Brain microvascular endothelial cell (primary cell): ENCODE measurements at places on chromosomes 7 and 10.

DNA sequence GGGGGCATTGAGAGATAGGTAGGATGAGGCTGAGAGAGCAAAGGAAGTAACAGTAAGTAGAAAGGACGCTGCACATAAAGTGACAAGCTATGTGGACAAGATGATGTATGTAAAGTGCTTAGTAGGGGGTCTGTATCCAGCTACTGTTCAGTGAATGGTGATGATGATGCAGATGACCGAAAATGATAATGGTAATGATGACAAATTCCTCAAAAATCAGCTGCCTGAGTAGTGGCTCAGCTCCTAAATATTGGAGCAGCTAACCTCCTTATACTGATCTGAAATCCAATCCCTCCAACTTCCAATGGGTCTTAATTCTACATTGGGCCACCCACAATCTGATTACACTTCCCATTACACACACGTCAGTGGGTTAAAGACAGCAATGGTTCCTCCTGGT, 27.1 kb upstream of the KCNMA1 start:
- DNase-seq, result no peak

DNA sequence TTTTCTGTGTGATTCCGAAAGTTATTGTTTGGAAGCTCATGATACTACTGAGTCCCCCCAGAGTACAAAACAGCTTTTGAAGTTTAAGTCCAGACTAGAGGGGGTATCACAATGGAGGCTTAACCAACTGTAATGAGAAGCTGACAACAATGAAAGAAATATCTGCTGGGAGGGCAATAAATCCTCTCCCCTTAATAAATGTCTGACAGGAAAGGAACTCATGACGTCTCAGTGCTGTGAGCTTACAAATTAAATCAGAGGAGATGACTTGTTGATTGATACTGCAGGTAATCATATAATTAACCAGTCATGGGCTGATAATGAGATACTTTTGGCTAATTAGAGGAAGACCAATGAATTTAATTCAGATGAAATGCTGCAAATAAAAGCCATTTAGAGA, 102.6 kb upstream of the WDR11 start:
- DNase-seq, result no peak

DNA sequence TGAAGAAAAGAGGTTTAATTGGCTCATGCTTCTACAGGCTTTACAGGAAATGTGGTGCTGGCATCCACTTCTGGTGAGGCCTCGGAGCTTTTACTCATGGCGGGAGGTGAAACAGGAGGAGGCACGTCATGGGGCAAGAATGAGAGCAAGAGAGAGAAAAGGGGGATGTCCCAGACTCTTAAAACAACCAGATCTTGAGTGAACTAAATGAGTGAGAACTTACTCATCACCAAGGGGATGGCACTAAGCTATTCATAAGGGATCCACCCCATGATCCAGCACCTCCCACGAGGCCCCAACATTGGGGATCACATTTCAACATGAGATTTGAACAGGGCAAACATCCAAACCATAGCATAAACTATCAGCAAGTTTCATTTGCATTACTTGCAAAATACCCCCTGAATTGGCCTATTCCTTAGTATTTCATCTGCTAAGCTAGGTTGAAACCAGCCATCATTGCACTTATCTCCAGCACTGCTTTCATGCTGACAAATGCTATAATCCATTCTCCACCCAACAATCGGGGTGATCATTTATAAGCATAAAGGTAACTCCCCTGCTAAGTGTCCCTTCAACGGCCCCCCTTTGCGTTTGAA, 179.0 kb downstream of the NOC3L start:
- DNase-seq, result peak; percentile 96

DNA sequence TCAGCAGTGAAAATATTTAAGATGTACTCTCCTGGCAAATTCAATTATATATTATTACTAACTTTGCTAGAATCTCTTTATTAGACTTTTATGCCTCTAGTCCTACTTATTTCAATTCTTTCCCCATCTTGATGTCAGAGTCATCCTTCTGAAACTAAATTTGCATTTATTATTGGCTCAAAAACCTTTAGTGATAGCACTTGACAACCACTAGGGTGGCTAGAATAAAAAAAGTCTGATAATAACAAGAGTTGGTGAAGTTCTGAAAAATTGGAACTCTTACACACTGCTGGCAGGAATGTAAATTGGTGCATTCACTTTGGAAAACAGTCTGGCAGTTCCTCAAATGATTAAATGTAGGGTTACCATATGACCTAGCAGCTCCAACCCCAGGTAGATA, 73.8 kb downstream of the LSMEM1 start:
- no peak for DNase-seq

DNA sequence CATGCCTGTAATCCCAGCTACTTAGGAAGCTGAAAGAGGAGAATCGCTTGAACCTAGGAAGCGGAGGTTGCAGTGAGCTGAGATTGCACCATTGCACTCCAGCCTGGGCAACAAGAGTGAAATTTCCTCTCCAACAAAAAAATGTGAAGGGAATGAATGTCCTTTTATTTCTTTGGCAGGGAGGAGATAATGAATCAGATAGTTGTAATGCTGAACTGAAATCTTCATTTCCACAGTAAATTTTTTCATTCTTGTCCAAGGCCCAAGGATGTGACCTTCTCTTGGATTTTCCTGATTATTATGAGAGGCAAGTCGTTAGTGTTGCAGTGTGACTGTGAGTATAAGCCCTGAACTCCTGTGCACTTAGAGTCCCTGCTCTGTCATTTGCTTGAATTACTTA, 13.6 kb downstream of the STAMBPL1 start:
- no peak for DNase-seq

- DNase-seq, result no peak
Observed at GRCh38 chr10:101165736-101166135, 34.6 kb downstream of the TLX1 start.

DNA sequence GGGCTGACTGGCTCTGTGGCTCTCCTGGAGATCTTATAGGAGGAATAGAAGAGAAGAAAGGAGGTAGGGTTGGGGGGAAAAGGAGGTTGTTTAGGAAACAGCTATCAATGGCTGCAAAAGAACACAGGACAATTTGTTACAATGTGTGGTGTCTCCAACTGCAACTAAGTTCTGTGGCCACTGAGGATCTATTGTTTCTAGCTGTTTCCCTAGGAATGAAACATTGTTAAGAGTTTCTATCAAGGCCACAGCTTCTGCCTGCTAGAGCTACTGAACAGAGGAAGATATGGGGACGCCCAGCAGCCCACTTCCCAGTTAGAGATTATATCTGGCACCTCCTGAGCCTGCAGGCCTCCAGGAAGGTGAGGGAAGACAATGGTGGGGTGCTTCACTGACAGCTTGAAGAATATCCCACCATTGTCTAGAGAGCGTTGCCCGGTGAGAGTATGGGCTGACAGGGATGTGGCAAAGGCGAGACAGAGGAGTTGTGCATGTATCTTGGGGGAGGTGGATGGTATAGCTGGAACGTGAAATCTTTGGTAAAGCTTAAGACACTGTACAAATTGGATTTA, 4.0 kb downstream of the SCD start:
- DNase-seq, result no peak

- no peak for DNase-seq
Observed at GRCh38 chr7:55488804-55489340, 83.4 kb downstream of the VOPP1 start.

DNA sequence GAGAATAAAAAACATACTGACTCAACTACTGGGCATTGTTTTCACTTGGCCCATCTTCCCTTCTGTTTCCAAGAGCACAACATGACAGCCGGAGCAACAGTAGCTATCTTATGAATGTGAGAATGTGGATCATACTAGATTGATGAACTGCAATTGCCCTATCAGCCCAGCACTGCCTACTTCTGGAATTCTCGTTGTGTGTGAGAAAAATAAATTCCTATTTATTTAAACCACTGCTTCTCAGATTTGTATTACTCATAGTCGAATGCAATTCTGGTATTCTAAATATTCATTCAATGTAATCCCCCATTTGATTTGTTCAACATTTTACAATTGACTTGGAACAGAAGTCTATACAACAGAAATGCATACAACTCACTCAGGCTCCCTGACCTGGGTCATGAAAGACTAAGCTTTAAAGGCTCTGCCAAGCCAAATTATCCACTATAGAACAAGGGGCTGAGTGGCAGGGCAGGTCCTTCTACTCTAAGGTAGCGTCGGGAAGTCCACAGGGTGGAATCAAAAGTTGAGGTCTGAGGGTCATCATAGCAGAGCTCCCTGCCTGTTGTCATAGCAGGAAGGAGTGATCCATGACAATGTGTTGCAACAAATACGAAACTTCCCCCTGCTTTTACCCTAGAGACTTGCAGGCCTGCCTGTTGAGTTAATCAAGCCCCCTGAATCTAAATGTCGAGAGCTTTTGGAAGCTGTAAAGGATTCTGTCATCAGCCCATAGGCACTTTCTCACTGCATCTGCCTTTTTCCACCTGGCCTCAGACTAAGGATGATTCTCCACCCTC, 12.4 kb upstream of the JAZF1 start:
- peak; percentile 43 for DNase-seq

GRCh38 chr10:133394801-133395221, 854 bp downstream of the MTG1 start:
- no peak for DNase-seq

DNA sequence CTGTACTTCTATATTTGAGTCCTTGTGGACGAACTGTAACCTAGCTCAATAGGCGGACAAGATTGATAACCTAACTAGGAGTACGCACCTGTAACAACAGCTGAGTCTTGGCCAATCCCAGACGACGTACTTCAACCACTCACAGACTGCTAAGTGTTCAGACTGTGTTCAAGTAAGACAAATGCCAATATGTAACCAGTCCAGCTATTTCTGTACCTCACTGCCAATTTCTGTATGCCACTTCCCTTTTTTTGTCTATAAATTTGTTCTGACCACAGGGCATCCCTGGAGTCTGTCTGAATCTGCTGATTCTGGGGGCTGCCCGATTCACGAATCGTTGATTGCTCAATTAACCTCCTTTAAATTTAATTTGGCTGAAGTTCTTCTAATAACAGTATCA, 32.2 kb downstream of the HACD1 start:
- DNase-seq, result no peak

GRCh38 chr7:28799619-28800018, 158.5 kb downstream of the TRIL start:
- no peak for DNase-seq

DNA sequence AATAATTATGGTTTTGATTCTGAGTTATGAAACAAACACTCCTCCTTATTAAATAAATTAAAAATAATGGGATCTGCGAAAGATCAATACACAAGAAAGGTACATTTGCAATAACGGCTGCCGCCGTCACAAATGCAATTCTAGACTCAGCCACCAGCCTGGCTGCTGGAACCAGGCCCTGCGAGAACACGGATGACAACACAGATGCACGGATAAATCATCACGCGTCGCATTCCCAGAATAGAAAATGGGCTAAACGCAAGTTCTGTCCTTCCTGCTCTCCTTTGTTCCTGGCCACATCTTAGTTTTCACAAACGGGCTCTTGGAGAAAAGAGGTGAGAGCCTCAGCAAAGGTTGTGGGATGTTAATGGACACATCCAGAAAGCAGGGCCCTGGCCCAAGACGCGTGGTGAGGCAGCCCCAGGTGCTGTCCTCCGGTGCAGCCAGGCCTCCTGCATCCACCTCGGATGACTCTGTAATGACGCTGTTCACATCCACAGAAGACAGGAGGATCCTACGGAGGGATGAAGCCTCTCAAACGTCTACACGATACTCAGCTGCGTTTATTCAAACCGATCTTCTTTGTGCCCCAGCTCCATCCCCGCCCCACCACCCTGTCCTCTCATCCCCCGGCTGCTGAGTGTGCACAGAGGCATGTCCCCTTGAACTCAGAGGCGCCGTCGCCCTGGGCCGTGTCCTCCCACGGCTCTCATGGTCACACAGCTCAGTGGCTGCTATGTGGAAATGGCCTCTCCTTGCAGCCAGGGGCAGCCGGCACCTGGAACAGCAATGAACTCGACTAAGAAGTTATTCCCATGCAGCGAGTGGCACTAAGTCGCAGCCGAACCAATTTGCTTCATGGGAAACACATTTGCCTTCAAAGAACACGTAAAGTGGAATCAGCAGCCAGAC, 197.9 kb downstream of the PTPRN2 start:
- DNase-seq, result no peak

DNA sequence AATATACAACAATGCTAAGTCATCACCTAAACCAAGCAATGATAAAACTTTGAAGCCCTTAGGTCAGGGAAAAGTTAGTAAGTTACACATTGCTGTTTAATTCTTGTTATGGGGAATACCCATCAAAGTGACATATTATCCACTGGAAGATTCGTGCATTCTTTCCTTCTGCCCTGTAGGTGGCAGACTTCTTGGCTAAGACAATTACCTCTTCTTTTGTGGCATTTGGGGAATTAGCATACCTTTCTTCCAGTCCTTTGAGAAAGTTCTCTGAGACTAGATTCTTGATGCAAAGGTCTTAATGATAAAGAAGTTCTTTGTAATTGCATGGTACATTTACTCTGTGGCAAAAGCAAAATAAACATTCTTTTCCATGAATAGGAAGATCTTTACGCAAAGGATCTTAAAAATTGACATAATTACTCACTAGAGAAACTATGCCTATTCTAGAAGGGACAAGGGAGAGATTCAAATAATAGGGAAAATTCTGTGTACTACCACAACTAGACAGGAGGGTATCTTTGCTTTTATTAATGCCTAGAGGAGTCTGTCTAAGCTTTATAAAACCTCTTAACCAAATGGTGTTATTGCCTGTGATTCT, 395.9 kb downstream of the GRM8 start:
- no peak for DNase-seq

GRCh38 chr7:98323597-98324322, 42.3 kb downstream of the BRI3 start:
- DNase-seq, result peak; percentile 20

- no peak for DNase-seq
Observed at GRCh38 chr7:70072220-70072619, 473.9 kb downstream of the AUTS2 start.

GRCh38 chr7:123580406-123581161, 21.0 kb upstream of the ASB15 start:
- peak; percentile 59 for DNase-seq

GRCh38 chr7:150322833-150323681, at the start of the genes ACTR3C and LRRC61:
ACTR3C (minus strand) TSS chr7:150323545; CDS start chr7:150295296, 28,249 bp downstream.
LRRC61 (plus strand) TSS chr7:150323355; CDS start chr7:150336862, 13,507 bp downstream.
- no peak for DNase-seq

- no peak for DNase-seq
Observed at GRCh38 chr7:44882899-44883298, 2.4 kb downstream of the PURB start.
